NCI-H1417 treated with DMSO at 0.1 percent for 48 hours (cell line): ENCODE measurements at places on chromosomes 1 and 21.

- no peak for DNase-seq
These were observed 57.6 kb downstream of the SIM2 start for GRCh38 chr21:36756527-36756926.

GRCh38 chr1:244968881-244969280 lies 104.5 kb upstream of the HNRNPU start:
- no peak for DNase-seq

DNA sequence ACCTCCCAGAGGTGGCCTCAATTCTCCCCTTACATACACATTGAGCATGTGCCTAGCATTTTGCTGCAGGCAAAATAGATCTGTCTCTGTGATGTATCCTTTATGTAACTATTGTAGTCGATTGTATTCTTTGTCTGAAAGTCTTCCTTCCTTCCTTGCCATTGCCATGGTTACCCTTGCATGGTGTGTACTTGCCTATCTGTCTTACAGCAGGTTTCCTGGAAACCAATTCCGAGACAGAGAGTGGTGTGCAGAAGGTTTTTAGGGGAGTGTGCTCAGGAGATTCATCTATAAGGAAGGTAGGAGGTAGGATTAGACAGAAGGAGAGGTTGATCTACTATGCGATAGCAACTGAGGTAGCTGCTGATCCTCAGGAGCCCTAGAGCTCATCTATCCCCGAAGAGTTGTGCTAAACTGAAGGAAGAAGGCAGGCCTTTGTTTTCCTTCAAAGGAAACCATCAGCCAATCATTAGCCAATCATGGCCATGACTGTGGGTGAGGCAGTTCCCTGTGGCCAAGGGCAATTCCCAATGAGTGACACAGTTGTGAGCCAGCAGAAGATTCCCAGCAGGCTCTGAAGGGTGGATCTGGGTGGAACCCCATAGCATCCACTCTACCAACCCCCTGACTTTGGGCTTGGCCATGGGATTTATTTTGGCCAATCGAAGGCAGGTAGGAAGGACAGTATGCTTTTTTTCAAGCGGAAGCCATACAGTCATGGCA lies 15.0 kb downstream of the CITED4 start:
- DNase-seq = no peak

DNA sequence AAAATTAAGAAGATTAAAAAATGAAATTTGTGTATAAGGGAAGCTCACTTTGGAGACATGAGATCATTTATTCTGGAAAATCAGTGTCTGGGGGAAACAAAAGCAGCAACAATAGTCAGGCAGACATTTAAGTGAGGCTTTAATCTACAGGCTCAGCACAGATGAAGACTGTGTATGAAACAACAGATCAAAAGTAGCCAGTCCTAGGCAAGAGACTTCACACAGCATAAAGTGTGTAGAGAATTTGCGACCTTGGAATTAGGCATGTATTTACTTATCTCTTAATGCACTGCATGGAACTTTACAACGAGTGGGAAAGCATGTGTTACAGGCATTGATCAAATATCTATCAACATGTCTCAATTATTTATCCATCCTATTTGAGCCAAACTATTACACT lies 1099.9 kb downstream of the PLA2G4A start:
- no peak for DNase-seq

DNA sequence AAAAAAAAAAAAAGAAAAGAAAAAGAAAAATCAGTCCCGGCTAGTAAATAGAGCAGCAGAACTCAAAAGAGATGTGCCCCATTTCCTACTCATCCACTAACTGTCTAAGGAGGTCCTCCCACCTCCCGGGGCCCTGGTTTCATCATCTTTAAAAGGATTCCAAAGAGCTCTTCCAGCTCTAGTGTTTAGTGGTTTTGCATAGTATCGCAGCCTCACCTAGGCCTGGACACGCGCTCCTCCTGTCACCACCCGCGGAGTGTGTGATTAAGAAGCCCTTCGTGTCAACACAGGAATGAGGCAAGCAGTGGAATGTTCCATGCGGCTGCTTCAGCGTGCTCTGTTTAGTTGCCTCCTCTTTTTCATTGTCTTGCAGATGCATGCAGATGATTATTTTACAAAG lies 49.0 kb downstream of the LBR start:
- DNase-seq = no peak

DNA sequence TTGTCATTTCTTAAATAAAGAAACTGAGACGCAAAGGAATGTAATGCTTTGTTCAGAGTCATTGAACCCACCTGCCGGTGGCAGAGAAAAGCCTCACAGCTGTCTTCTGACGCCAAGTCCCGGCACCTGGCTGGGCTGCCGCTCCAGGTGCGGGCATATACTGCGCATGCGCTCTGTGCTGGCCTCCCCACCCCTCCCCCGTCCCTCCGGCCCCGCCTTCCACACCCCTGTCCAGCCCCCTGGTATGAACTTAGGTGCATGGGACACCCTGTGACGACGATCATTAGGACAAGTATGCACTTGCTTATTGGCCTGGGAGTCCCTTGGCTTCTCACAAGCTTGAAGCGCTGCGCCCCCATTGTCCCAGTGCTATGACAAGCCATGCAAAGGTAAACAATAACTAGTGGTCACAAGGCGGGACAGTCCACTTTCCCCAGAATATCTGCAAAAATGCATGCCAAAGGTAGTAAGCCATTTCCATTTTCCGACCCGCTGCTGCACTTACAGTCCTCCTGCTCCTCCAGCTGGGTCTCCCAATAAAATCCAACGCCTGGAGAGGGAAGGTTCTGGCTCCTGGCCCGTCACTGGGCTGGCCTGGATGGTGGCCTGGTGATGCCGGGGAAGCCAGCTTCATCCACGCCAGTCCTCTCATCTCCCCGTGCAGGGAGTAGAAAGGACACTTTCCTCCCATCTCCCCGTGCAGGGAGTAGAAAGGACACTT lies 100.4 kb downstream of the PSMG1 start:
- no peak for DNase-seq

DNA sequence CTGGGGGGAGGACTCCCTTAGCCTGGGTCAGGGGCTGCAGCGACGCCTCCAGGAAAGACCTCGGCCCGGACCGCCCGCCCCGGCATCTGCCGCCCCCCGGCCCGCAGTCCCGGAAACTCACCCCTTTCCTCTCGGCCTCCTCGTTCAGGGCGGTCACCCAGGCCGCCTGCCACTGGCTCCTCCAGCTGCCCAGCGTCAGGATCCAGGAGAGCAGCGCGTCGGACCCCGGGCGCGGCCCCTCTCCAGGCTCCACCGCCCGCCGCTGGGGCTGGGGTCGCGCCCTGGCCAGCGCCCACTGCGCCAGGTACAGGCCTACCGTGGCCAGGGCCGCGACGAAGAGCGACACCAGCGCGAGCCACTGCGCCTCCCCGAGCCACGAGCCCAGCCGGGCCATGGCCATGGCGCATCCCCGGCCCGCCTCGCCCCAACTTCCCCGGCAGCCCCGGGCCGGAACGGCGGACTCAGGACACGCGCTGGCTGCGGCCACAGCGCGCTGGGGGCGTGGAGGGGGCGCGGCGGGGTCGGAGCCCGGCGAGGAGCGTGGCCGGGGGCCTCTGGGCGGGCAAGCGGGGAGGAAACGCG lies 478 bp downstream of the C2CD2 start:
- no peak for DNase-seq
